EH (cell line): ENCODE measurements at places on chromosomes 1 and 21.

DNA sequence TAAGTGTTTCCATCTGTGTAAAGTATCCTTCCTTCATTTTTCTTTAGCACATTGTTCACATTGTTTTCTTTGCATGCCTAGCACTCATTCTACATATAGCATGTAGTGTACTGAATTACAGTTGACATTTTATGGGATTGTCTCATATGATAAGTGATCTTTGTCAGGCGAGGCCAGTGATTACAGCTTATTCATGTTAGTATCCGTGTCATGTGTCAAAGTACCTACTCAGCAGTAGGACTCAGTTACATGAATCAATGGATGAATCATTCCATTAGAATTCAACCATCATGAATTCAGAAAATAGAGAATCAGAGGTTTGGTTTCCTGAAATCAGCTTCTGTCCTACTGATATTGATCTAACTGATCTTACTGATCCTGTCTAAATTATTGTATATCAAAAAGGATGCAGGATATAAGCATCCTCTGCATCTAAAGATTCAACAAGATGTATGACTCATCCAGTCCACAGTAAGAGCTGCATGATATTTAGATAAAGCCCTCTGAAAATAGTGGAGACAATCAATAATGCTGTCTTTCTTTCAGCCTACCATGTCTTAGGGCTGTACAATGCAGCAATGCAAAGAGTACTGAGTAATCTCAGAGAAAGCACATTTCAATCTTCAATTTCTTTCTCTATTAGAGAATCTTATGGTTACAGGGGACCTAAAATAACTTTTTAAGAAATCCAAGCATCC is 20.7 kb upstream of the HRNR start:
- peak; percentile 15 for DNase-seq

DNA sequence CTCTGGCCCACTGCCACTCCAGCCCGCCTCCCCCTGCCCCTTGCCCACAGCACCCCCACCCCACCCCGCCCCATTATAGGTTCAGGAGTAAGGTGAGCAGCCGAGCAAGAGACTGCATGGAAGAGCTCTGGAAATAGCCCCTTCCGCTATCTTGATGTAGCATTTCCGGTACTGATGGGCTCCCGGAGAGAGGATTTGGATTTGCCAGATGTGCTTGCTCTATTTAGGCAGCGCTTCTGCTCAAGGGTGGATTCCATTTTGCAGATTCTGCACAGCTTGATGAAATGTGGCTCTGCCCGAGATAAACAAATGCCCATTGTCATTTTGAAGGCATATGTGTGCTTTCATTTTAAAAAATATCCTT is 6.9 kb downstream of the TGFB2 start:
- DNase-seq: no peak

DNA sequence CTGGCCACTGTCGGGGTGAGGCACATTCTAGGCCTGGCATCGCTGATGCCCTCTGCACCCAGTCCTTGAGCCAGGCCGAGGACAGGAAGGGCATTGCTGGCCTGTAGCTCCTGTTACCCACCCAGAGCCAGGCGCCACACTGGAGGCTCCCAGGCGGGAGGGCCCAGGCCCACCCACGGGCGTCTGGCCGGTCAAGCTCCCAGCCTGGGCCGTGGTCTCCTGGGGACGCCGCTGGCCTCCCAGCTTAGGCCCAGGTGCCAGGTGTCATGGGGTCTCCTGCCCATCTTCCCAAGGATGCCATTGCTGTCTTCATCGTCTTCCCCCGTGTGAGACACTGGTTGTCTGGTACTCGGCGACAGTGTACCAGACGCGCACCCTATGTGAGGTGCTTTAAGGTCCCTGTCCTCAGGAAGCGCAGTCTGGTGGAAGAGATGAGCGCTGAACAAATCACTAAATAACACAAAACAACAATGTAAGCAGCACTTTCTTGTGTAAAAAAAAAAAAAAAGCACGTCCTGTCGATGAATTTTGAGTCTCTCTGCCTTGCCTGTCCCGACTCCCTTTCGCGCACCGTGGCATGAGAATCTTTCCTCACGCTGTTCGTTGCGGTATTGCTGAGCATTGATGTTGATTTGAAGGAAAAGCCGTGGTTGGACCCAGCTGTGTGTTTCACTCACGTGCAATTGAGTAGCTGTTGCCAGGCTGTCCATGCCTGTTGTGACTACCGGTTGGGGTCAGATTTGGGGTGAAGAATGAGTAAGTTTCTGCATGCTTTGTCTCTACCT is 27.0 kb upstream of the TRAPPC10 start:
- DNase-seq: no peak

DNA sequence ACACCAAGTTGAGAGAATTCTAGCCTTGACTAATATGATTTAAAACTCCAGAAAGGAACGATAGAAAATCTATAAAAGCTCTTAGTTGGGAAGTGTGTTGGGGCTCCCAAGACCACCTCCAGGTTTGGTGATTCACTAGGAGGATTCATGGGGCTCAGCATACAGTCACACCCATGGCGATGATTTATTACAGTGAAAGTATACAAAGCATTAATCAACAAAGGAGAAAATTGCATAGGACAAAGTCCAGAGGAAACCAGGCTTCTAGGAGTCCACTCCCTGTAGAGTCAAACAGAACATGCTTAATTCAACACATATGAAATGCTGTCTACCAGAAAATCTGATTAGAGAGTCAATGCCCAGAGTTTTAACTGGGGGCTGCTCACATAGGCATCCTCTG is 4.8 kb downstream of the CDCA8 start:
- DNase-seq: no peak

DNA sequence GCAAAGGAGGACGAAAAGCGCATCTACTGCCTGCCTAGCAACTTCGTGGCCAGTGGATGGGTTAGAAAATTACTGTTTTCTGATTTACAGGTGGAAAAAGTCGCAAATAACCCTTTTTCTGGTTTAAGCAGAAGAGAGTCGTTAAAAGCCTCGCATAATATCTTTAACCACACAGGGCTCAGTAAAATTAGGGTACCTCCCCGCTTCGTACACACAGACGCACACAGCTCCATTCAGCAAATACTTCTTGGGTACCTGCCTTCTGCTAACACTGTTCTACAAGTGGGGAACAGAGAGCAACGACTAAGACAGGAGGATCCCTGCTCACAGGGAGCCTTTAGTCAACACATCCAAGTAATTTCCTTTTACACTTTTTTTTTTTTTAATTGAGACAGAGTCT is 704 bp downstream of the ALG6 start:
- DNase-seq: no peak

DNA sequence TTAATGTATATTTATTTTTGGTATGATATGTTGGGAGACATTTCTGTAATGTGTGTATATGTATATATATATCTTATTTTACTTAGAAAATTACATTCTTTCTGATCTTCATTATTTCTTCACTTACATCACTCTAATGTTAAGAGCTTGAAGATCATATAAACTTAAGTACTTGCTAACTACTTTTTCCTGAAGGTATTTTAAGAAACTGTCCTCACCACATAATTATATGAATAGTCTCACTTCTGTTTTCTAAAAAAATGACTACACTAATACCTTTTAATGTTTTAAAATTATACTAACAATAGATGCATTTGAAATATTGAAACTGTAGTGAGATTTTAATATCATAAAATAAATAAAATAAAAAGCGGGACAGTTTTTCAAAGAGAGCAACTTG is 377.1 kb downstream of the LRRIQ3 start:
- no peak for DNase-seq

GRCh38 chr1:45929257-45929687 is 125.9 kb downstream of the MAST2 start:
- DNase-seq: peak; percentile 76

DNA sequence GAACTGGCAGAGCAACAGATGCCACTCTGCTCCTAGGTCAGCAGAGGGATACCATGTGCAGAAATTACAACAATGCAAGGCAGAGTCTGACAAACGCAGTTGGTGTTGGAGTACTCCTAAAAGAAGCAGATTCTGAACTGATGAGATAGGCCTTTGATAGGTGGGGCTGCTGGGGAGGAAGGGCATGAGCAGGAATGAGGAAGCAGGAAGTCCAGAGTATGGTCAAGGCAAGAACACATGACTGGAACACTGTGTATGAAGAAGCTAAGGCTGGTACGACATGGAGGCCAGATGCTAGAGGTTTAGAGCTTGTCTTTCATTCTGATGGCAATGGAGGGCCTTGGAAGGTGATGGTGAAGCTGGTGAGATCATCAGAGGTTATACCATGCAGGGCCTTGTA is 11.5 kb upstream of the THRAP3 start:
- DNase-seq: peak; percentile 51

DNA sequence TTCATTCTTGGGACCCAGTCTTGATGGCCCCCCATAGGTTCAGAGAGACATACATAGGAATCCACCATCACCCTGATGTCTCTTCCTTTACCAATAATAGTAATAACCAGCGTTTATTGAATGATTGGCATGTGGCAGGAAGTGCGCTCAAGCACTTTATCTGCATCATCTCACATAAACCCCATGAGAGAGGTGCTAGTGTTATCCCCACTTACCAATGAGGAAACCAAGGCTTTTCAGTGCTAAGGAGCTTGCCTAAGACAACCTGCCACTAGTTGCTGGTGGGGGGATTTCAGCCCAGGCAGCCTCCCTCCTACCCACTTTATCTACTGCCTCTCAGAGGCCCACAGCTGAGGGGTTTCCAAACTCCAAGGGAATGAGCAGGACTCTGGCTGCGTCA is 7.7 kb downstream of the LGR6 start:
- no peak for DNase-seq

DNA sequence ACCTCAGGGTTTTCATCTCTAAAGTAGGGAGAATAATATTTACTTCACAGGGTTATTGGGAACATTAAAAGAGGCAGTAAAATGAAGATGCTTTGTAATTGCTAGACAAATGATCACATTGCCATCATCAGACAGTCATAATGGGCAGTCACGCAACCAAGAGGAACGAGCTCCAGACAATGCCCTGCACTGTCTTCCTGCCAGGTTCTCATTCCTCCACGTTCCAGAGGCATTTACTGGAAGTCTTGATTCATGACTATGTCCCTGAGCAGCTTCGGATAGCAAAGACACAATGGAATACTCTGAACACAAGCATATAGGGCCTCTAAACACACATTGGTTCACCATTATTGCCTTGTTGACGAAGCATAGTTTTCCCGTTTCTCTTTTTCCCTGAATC is 389.7 kb downstream of the NTNG1 start:
- no peak for DNase-seq

DNA sequence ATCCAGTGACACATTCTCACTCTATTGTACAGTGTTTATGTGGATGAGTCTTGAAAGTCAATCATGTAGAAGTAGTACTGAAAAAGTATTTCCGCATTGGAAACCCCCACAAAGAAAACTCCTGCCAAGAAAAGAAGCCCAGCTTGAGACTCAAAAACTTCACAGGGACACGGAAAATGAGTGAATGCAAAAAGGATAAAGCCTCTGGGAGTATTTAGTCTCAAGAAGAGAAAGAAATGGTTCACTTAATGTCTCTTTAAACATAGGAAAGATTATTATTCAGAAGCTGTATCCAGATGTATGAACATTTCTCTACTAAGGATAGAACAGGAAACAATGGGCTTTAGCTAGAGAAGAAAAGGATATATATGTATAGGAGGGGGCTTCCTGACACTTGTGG is 304.5 kb downstream of the BARHL2 start:
- DNase-seq: no peak

- no peak for DNase-seq
Measured at GRCh38 chr1:160519642-160520435, 3.2 kb downstream of the SLAMF6 start.

- no peak for DNase-seq
Measured at GRCh38 chr1:25118546-25118945, 113.8 kb downstream of the SYF2 start.

DNA sequence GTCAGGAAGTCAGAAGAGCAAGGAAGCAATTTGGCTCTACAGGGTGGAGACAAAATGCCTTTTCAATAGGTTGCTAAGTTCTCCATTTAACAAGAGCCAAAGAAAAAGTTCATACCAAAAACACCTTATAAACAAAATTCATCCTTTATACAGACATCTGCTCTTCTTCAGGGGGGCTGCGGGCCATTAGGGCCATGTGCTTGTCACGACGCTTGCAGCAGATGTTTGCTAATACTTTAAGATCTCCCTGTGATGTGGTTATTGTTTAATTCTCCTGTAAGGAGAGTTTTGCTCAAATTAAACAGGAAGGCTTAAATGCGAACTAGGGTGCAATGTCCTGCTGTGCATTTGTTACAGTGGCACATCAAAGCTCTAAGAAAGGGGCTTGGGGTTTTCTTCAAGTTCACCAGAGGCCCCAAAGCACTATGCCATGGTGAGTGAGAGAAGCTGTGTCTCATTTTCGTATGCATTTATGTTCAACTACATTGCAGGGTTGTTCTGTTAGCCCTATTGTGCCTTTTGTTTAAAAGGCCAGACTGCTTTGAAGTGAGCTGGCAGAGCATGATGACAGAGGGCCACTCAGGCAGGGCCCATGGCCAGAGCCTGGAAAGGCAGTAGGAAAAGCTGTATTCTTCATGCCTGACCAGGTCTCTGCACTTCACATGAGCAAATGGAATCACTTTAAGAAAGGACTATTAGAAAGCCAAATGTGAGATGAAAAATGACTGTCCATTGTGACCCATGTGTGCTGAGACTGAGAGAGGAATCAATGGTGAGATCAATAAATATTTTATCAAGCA is 24.8 kb upstream of the NTPCR start:
- no peak for DNase-seq

- DNase-seq: no peak
Measured at GRCh38 chr1:163082971-163083370, 13.8 kb downstream of the RGS4 start.

GRCh38 chr1:226584164-226584563 is 35.6 kb downstream of the STUM start:
- no peak for DNase-seq

DNA sequence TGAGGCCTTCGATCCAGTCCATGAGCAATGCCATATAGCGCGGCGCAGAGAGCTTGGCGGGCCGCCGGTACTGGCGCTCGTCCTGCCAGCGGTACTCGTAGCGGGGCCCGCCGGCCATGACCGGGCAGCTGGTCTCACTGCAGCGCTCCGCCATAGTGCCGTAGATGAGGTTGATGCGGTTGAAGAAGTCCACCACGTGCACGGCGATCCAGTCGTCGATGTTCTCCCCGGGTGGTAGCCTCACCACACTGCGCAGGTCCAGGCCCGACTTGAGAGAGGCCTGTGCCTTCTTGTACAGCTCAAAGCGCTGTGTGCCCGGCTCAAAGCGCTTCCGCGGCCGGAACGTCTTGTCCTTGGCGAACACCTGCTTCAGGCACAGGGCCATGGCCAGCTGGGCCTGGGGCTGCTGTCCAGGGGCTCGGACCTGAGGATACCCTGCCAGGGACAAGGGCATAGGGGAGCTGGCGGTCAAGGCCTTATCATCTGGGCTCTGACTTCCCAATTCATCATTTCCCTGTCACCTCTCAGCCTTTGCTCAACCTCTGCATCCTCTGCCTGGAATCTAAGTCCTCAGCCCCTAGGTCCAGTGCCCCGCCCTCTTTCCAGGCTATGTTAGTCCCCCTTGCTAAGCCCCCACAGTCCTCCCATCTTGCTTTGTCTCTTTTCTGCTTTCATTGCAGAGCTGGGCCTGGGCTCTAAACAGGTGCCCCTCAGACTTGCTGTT is 3.5 kb downstream of the MOB3C start:
- DNase-seq: no peak

DNA sequence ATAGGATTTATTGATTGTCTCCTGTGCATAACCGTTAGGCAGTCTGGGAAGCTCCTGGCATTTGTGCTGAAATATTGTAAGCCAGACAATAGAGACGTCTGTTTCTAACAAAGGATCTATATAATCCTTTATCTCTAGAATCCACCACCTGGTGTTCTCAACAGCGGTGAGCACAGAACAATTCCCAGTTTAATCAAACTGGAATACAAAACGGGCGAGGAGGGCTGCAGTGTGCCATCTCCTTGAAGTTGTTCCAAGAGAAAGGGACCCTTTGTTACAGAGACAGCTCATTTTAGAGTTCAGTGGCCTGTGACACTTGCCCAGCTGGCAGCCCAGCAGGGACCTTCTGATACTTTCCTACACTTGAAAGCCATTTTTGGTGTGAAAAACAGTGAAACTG is 162.8 kb upstream of the IVNS1ABP start:
- DNase-seq: no peak
